ENCODE measurements at places on chromosomes 3 and 15.

GRCh38 chr15:55564347-55565145, 23.6 kb downstream of the PYGO1 start:
- DNase-seq, result no peak

GRCh38 chr15:63655683-63656372, 58.6 kb downstream of the FBXL22 start:
- no peak for DNase-seq

DNA sequence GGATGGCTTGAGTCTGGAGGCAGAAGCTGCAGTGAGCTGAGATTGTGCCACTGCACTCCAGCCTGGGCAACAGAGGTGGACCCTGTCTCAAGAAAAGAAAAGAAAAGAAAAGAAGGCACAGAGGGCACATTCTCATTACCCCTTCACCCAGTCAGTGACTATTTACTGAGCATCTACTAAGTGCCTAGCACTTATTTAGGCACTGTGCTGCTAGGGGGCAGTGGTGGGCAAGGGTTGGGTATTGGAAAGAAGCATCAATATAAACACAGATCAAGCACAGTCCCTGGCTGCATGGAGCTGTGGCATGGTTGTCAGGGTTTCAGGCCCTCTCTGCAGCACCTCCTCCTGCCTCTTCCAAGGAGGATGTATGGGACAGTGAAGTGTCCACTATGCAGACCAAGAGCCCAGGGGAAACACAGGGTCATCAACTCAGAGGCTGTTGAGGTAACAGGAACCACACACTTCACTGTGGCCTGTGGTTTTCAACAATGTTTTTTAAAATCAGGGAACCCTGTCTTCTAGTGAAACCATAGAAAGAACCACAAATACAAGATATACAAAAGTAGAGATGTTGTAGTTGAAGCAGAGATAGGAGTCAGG, 138.5 kb downstream of the RAB11A start:
- no peak for DNase-seq

- DNase-seq, result no peak
Measured at GRCh38 chr3:133988631-133989161, 41.0 kb downstream of the SLCO2A1 start.

DNA sequence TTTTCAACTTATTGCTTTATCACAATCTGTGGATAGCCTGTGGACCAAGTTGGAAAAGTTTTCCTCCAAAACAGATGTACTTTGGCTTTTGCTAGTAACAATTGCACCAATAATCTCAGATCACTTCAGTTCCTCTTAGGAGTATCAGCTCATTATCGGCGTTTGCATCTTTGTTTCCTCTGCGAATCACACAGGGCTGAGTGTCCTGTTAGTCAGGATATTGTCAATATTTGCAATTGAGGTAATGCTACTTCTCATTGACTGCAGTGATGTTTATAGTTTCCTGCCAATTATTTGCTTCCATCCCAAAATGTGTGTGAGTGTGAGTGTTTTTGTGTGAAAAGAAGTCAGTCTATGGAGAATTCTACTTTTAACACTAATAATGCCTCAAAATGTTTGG, 545.0 kb downstream of the SI start:
- no peak for DNase-seq

- DNase-seq, result no peak
Measured at GRCh38 chr15:89778861-89779260, 2.7 kb downstream of the MESP2 start.

GRCh38 chr3:104553121-104553520, 813.6 kb upstream of the ALCAM start:
- no peak for DNase-seq

DNA sequence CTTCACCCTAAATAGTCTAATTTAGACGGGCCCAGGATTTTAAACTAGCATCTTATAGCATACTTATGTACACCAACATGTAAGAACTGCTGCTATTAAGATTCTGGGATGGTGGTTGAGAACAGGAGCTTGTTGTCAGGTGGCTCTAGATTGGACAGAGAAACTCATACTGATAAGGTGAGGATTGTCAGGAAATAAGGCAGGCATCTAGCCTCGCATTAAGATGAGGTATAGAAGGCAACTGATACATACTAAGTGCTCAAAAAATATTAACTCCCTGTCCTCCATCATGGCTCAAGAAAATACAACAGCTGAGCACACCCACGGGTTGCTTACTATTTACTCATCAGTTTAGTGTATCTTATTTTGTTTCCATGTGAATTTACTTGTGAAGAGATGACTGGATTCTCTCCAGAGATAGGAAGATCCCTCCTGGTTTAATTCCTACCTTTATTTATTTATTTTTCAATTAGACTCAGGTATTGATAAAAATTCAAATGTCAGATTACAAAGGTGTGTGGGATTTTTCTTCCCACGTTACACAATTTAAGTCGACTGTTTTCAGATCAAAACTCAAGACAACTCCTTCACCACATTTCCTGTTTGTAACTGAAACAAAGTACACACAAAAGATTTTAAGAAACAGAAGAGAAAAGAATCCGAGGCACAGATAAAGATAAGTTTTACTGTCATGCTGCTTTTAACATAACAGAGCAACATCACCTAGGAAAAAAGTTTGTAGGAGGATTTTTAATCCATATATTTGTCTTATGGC, at the start of gene TRAT1:
TSS of gene TRAT1 (plus strand) at position 664 of the 775 bp plus-strand sequence. CDS start 142 bp downstream, outside the sequence.
- no peak for DNase-seq

GRCh38 chr3:180188512-180189309, 152.0 kb upstream of the PEX5L start:
- DNase-seq, result no peak

DNA sequence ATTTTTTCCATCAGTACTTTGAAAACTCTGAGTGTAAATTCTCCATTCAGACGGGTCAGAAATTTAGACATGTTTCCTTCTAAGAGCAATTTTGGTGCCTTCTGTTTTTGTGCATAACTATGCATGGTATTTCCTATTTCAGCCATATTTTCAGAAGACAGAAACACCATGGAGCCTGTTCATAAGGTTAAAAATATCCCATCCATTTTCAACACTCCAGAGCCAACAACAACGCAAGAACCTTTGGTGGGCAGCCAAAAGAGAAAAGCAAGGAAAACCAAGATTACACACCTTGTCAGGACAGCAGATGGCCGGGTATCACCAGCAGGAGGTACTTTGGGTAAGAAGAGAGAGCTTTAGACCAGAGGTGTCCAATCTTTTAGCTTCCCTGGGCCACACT, 275.6 kb downstream of the BBX start:
- no peak for DNase-seq

DNA sequence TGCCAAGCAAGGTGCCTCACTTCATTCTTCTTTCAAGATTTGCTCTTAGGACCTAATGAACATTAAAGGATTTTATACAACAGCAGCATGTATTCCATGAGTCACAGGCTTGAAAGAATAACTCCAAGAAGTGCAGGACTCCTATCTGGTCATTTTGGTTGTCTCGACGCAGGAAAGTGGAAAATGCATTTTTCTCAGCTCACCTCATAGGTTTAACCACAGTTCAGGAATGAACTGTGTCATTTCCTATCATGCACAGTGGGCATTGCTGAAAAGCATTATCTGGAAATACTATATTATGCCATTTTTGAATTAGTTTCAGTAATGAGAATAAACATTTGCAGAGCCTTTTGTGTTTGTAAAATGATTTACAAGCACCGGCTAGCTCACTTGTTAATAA, 98.7 kb upstream of the BFSP2 start:
- no peak for DNase-seq

- no peak for DNase-seq
Measured at GRCh38 chr3:99351122-99351521, 287.3 kb upstream of the COL8A1 start.

DNA sequence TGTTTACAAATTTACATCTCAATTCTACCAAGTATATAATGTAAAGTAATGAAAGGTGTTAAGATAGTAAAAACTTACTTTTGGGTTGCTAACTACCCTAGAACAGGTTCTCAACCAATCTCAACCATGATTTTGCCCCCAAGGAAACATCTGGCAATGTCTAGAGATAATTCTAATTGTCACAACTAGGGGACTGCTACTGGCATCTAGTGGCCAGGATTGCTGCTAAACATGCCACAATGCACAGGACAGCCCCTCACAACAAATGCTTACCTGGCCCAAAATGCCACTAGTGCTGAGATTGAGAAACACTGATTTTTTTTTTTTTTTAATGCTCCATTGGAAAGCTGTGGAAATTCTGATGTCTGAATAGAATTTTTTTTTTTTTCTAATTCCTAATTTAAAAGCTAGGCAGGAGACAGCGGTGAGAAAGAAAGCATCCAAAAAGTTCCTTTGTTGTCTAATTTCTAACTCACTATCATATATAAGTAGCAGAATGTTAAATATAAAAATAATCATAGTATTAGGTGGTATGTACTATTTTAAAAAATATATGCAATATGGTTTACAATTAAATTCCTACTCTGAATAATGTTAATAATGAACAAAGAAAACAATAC, 81.5 kb downstream of the TJP1 start:
- no peak for DNase-seq

- DNase-seq, result no peak
Measured at GRCh38 chr3:68919000-68919399, 13.3 kb downstream of the TAFA4 start.

Data from activated naive CD4-positive, alpha-beta T cell (primary cell).